ENCODE measurements at places on chromosomes 4 and X. TPM values are rescaled to one million over a fixed set of nuclear protein-coding genes. Genes with fewer than 3 reads are reported as not detected.

DNA sequence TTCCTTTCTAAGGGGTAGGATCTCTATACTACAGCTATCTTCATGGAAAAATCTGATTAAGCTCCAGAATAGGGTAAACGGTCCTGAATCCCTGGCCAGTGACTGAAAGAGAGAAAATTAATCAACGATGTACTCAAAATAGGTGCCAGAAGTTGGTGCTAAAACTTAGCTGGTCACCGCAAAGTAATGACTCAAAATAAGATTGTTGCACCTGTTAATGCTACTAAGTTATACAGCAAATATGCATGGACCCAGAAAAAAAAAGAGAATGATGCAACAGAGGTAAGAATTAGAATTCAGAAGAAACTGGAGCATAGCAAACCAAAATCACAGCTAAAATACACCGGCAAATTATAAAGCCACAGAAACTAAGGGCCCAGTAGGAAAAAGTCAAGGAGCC, 239.7 kb upstream of the FAM241A start:
- no peak for DNase-seq

- DNase-seq = no peak
Observed at GRCh38 chr4:2879026-2879425, 35.4 kb downstream of the ADD1 start.

GRCh38 chrX:20116087-20116576, 575 bp downstream of the MAP7D2 start:
- DNase-seq = peak; percentile 14

GRCh38 chr4:90419124-90419711, 292.0 kb downstream of the CCSER1 start:
- peak; percentile 38 for DNase-seq

GRCh38 chr4:80115368-80116181, 42.5 kb upstream of the ANTXR2 start:
- no peak for DNase-seq

GRCh38 chr4:82561786-82562563, at the start of gene TMEM150C:
TMEM150C (minus strand) TSS chr4:82561988; CDS start chr4:82504657, 57,331 bp downstream.
- DNase-seq = peak; percentile 62

GRCh38 chr4:4481399-4481994, 60.4 kb downstream of the STX18 start:
- DNase-seq = no peak

GRCh38 chrX:41481264-41482109, 34.3 kb downstream of the NYX start:
- DNase-seq = no peak

Gene TAF7L
- polyA plus RNA-seq = not detected

GRCh38 chr4:114807357-114807756, 208.8 kb downstream of the UGT8 start:
- DNase-seq = no peak

Gene NHS
- 5.8 TPM for polyA plus RNA-seq

- no peak for DNase-seq
Observed at GRCh38 chrX:152020888-152021287, 46.4 kb upstream of the GABRE start.

Gene AFM
- polyA plus RNA-seq = 0.01 TPM

DNA sequence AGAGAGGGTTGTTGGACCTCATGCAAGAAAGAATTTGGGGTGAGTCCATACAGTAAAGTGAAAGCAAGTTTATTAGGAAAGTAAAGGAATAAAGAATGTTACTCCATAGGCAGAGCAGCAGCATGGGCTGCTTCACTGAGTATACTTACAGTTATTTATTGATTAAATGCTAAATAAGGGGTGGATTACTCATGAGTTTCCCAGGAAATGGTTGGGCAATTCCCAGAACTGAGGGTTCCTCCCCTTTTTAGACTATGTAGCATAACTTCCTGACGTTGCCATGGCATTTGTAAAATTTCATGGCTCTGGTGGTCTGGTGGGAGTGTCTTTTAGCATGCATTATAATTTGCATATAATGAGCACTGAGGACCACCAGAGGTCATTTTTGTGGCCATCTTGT, 16.7 kb downstream of the PPP4R3C start:
- DNase-seq = peak; percentile 1

- DNase-seq = peak; percentile 52
Observed at GRCh38 chr4:71406459-71406963, 67.7 kb downstream of the SLC4A4 start.

- no peak for DNase-seq
Observed at GRCh38 chr4:13329340-13329850, 154.7 kb downstream of the RAB28 start.

GRCh38 chr4:14222377-14223029, 595.0 kb upstream of the BOD1L1 start:
- peak; percentile 5 for DNase-seq

GRCh38 chr4:53558065-53558801, 33.1 kb downstream of the LNX1 start:
- DNase-seq = no peak

Gene PFKFB1
- polyA plus RNA-seq = 0.41 TPM

DNA sequence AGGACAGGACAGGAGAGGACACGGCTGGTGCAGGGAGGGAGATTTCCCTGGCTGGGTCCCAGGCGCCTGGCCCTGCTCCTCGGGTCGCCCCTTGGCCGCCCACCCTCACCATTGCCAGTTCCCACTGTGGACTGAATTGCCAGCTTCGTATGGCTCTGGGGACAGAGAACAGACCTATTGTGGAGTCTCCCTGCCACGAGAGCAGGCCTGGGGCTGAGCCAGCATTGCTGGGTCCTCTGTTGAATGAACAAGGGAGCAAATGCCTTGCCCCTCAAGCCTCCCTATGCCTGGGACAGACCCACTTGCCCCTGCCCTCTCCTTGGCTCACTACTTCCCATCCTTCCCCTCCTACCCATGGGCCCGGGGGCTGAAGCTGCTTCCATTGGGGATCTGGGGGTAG, 4.3 kb downstream of the PLXNA3 start:
- DNase-seq = no peak

Gene PDLIM3
- 5.6 TPM for polyA plus RNA-seq

Gene TRIM75
- not detected for polyA plus RNA-seq

Gene AKAP14
- polyA plus RNA-seq = 0.37 TPM

- DNase-seq = no peak
Observed at GRCh38 chr4:17480210-17480927, 31.5 kb downstream of the QDPR start.

Gene RHOXF2
- 0.04 TPM for polyA plus RNA-seq

DNA sequence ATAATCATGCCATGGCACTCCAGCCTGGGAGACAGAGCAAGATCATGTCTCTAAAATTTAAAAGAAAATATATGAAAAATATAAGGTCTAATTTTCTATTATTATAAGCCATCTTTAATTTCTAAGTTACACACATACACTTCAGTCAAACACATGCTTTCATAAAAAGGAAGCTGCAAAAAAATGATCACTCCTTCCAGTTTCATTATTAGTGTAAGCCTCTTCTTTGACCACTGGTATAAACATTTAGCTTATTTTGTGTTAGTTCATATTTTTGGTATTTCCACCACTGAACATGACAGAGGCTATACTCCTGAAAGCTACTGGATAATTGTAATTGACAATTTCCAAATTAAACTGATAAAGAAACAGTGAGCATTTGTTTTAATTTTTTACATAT, 163.3 kb upstream of the USP38 start:
- no peak for DNase-seq

DNA sequence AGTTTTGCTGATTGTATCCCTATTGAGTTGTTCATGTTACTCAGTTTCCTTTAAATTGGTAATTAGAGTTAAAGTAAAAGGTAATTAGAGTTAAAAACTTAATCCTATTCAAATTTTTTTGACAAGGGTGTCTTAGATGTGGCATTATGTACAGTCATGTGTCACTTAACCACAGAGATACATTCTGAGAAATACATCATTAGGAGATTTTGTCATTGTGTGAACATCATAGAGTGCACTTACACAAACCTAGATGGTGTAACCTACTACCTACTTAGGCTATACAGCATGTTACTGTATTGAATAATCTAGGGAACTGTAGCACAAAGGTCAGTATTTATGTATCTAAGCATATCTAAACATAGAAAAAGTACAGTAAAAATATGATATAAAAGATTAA, 39.2 kb downstream of the BEX3 start:
- no peak for DNase-seq

Gene IL13RA2
- polyA plus RNA-seq = not detected

DNA sequence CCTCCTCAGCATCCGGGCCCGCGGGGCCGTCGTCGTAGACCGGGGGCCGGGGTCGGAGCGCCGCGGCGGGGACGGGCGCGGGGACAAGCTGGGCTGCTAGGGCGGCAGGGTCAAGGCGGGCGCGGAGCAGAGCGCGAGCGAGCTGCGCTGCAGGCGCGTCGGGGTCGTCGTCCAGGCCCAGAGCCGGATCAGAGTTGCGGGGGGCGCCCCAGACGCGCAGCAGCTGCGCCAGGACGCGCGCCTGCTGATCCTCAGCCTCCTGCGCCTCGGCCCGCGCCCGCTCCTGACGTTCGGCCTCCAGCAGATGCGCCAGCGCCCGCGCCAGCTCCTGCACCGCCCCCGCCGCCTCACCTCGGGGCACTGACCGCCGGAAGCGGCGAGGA, 3.5 kb downstream of the PCSK1N start:
- no peak for DNase-seq

DNA sequence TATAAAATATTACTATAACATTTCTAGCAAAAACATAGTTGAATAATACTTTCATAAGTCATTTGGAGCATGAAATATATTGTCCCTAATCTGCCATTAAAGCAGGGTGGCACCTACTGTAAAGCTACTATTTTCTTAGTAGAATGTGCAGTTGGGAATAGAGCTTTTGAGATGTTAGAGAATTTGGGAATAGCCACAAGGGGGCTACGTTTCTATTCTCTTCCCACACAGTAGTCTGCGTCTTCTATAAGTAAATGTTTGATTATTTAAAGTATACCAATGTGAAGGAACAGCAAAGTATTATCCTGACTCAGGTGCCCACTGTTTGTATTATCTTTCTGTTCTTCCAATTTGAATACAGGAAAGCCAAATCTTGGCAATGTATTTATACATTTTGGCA, 323.2 kb upstream of the GIMD1 start:
- DNase-seq = no peak

Gene RADX
- 8.8 TPM for polyA plus RNA-seq

DNA sequence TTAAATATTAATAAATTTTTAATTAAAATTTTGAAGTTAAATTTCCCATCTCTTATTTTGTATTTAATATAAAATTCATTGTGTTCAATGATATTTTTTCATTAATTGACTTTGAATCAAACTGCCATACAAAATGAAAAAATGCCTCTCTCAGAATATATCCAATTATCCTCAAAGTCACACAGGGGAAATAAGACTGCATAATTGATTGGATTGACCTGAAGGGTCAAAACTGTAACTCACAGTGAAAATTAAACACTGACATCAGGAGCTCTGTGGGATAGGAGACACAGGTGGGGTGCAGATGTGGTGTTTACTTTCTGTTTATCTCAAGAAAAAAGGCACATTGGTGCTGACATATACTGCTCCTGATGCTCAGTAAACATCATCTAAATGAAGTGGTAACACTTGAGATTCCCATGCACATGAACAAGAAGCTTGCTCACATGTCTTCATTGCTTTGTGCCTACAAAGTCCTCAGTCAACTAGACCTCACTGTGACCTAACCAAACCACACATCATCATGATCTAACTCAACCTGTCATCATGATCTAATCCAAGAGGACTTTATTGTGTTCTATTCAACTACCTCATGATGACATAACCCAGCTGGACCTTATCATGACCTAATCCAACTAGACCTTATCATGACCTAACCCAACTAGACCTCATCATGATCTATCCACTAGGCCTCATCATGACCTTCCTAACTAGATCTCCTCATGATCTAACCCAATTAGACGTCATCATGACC, 83.7 kb downstream of the DHRSX start:
- no peak for DNase-seq

DNA sequence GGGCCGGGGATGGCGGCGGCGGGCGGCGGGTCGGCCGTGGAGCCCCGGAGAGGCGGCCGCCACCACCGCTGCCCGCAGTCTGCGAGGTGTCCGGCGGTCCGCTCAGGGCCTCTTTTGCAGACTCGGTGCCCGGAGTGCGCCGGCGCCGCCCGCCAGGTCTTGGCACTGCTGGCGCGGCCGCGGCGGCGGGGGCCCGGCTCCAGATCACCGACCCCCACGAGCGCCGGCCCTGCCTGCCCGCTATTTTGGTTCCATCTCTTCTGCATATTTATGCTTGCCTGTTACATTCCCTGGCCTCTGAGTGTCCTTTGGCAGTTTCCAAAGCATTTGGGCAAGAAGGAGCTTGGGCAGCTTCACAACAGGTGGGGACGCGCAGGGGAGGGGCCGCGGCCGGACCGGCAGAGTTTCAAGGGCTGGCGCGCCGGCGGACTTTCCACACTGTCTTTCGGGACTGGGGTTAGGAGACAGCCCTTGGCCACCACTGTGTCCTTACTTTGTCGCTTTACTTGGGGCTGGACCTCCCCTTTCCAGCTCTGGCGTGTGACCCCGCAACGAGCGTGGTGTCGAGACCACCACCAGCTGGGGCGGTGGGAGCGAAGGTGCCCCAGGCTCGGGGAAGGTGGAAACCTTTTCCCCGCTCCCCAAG, 668 bp upstream of the TAPT1 start:
- DNase-seq = peak; percentile 53
